Stimulated activated CD8-positive, alpha-beta memory T cell treated with anti-CD3 and anti-CD28 coated beads, Interleukin-4, amount 100 ng/mL, for 1 hour (primary cell): ENCODE measurements at places on chromosomes 5 and 9.

GRCh38 chr5:131684595-131684994 is 49.6 kb upstream of the RAPGEF6 start:
- no peak for DNase-seq

GRCh38 chr9:126170286-126170823 is 156.3 kb upstream of the MVB12B start:
- no peak for DNase-seq

DNA sequence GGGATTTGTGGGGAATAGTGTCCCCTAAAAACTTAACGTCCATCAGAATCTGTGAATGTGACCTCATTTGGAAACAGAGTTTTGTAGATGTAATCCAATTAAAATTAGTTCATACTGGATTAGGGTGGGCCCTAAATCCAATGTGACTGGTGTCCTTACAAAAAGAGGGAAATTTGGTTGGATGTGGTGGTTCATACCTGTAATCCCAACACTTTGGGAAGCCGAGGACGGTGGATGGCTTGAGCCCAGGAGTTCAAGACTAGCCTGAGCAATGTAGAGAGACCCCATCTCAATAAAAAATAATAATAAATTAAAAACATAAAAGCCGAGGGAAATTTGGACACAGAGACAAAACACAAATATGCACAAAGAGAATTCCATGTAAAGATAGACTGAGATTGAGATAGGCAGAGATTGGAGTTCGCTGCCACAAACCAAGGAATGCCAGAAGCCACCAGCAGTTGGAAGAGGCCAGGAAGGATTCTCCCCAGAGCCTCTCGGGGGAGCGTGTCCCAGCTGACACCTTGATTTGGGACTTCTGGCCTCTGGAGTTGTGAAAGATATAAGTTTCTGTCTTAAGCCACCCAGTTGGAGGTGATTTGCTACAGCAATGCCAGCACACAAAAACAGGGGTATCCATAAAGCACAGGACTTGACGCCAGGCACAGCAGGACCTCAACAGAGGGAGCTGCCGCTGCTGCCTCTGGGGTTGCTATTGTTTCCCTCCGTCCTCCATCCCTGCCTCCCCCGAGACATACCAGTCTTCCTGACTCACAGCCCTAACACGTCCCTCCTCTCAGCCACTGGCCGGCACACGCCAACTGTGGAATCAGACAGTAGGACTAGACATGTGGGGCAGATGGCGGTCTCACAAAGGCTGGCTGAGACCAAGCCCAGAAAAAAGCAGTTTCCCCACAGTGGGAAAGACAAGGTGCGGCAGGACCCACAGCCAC is 73.8 kb upstream of the IL17B start:
- no peak for DNase-seq

GRCh38 chr5:82828211-82828610 is 249.0 kb downstream of the TMEM167A start:
- DNase-seq: no peak
